ENCODE measurements at places on chromosomes 16 and 17.

- no peak for DNase-seq
These were observed 37.2 kb downstream of the C17orf67 start for GRCh38 chr17:56796536-56796935.

- no peak for DNase-seq
These were observed 98.9 kb downstream of the ZNF423 start for GRCh38 chr16:49756775-49757558.

DNA sequence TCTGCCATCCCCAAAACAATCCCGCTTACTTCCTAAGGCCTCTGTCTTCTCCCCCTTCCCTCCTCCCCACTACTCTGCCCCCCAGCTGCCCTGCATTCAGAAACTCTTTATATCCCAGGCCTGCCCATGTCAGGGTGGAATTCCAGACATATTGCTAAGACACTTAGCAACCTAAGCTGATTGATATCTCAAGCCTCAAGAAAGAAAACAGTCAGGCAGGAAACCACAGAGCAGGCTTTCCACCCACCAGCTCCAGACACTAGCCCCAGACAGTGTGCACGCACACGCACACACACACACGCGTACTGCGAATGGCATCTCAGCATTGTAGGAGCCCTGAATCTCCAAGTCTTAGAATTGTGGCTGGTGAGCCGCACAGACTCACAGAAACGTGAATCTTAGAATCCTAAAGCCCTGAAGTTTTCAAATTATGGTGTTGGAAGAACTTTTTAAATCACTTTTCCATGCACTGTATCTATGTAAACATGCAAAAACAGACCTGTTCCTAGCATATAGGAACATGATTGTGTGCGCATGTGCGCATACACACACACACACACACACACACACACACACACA lies 8.8 kb upstream of the LPCAT2 start:
- DNase-seq: no peak

GRCh38 chr17:11284811-11285210 lies 43.8 kb downstream of the SHISA6 start:
- no peak for DNase-seq

GRCh38 chr17:81568416-81568815 lies 16.3 kb upstream of the FAAP100 start:
- DNase-seq: no peak

- no peak for DNase-seq
These were observed 16.0 kb downstream of the C17orf100 start for GRCh38 chr17:6667516-6667915.

- no peak for DNase-seq
These were observed 43.1 kb downstream of the PIK3R5 start for GRCh38 chr17:8922451-8922850.

All from stimulated activated naive CD8-positive, alpha-beta T cell treated with anti-CD3 and anti-CD28 coated beads, Interleukin-15, amount 100 ng/mL, for 72 hours (primary cell).